ENCODE measurements at places on chromosomes 5 and 9. TPM values are rescaled to one million over a fixed set of nuclear protein-coding genes. Genes with fewer than 3 reads are reported as not detected.

The ASPN gene
- not detected for total RNA-seq

GRCh38 chr5:122997294-122997693 is 39.2 kb downstream of the PPIC start:
- H3K36me3 ChIP-seq = no peaks in the 10 kb centered on the region
- H3K4me3 ChIP-seq = no peak overlapping the region
- H3K27ac ChIP-seq = no peak overlapping the region
- H3K4me1 ChIP-seq = no peaks in the 10 kb centered on the region
- no peaks in the 10 kb centered on the region for H3K27me3 ChIP-seq

The WWC1 gene
- total RNA-seq = 0.53 TPM

DNA sequence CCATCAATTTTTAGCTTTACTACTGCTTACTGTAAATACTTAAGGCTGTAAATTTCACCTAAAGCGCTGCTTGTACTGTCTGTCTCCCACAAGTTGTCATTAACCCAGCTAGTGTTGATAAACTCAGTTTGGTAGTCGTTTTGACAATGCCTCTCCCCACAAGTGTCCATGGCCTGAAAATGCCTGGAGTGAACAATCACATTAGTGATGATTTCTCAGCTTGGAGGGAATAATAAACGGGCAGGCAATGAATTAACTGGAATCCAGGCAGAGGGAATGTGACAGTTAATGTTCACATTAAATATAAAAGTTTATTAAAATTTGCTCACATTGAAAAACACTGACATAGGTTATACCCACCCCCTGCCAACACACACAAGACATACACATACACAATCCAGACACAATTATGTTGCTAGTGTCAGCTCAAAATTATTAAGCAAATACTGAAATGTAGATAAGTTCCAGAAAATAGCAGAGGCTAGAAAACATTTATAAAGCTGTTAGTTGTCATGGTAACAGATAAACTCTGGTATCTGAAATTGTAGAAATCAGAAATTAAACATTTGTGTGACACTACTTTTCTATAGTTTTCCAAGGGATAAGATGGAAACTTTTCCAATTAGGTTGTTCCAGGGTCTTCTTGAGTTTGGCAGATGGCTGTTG is 341.9 kb downstream of the DIRAS2 start:
- no peak overlapping the region for H3K27ac ChIP-seq
- H3K36me3 ChIP-seq = no peaks in the 10 kb centered on the region
- no peaks in the 10 kb centered on the region for H3K4me1 ChIP-seq

The DMGDH gene
- 0.43 TPM for total RNA-seq

DNA sequence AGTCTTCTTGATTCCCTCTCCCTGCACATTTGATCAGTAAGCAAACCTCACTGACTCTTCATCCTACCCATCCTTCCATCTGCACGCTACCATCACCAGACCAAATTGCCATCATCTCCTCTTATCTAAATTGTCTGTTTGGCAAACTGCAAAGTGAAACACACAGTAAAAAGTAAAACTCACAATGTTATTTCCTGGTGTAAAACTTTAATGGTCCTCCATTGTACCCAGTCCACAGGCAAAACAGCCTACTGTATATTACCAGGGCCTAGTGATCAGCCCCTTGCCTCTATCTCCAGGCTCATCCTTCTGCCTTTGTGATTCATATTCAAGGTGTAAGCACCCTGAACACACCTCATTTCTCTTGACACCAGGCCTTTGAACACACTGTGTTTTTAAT is 83.3 kb upstream of the GPR151 start:
- DNase-seq = no peak
- no peak overlapping the region for H3K4me3 ChIP-seq
- no peak overlapping the region for H3K27ac ChIP-seq
- no peaks in the 10 kb centered on the region for H3K4me1 ChIP-seq

DNA sequence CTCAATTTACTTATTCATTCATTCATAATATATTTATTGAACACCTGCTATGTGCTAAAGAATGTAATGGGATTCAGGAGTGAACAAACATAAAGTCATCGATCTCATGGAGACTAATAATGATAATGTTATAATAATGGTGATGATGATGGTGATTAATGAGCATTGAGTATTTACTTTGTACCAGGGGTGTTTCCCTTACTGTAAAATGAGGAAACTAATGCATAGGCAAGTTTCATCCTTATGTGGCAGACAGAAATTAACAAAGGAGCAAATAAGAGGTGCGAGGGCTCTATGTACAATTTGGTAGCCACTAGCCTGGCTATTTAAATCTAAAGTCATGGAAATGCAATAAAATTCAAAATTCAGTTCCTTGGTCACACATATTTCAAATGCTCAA is 11.1 kb upstream of the LCP2 start:
- H3K4me3 ChIP-seq = no peak overlapping the region
- no peak for DNase-seq
- peaks cover 17% of the 10 kb centered on the region for H3K4me1 ChIP-seq
- no peaks in the 10 kb centered on the region for H3K27me3 ChIP-seq
- H3K36me3 ChIP-seq = no peaks in the 10 kb centered on the region

The ZDHHC12 gene
- 28.6 TPM for total RNA-seq

The NMUR2 gene
- not detected for total RNA-seq

The C5orf52 gene
- total RNA-seq = not detected

- no peak for DNase-seq
- H3K4me3 ChIP-seq = no peak overlapping the region
- H3K4me1 ChIP-seq = no peaks in the 10 kb centered on the region
- H3K27me3 ChIP-seq = no peaks in the 10 kb centered on the region
Observed at GRCh38 chr5:159402311-159402710, 72.0 kb upstream of the IL12B start.

DNA sequence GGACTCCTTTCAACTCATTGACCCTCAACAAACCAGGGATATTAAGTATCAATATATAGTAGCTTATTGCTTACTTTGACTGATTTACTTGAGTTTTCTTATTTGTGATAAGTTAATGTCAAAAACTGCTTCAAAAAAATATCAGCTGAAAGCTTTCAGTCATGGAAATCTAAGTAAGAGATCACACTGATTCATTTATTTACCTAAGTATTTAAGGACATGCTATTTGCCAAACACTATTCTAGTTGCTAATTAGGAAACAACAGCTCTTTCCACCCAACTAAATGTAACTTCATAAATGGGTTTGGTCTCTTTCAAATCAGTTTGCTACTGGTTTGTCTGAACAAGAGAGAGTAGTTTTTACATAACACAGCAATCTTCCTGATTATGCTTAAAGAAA is 48.2 kb downstream of the CHD1 start:
- no peaks in the 10 kb centered on the region for H3K27me3 ChIP-seq
- DNase-seq = no peak
- no peaks in the 10 kb centered on the region for H3K4me1 ChIP-seq
- no peak overlapping the region for H3K27ac ChIP-seq

GRCh38 chr5:21573416-21574314 is 1279.5 kb downstream of the CDH12 start:
- no peak for DNase-seq
- H3K36me3 ChIP-seq = no peaks in the 10 kb centered on the region
- no peaks in the 10 kb centered on the region for H3K4me1 ChIP-seq

The PHF24 gene
- not detected for total RNA-seq

- no peaks in the 10 kb centered on the region for H3K27me3 ChIP-seq
- no peak overlapping the region for H3K4me3 ChIP-seq
Observed at GRCh38 chr5:117207088-117207668, 632.6 kb upstream of the SEMA6A start.

DNA sequence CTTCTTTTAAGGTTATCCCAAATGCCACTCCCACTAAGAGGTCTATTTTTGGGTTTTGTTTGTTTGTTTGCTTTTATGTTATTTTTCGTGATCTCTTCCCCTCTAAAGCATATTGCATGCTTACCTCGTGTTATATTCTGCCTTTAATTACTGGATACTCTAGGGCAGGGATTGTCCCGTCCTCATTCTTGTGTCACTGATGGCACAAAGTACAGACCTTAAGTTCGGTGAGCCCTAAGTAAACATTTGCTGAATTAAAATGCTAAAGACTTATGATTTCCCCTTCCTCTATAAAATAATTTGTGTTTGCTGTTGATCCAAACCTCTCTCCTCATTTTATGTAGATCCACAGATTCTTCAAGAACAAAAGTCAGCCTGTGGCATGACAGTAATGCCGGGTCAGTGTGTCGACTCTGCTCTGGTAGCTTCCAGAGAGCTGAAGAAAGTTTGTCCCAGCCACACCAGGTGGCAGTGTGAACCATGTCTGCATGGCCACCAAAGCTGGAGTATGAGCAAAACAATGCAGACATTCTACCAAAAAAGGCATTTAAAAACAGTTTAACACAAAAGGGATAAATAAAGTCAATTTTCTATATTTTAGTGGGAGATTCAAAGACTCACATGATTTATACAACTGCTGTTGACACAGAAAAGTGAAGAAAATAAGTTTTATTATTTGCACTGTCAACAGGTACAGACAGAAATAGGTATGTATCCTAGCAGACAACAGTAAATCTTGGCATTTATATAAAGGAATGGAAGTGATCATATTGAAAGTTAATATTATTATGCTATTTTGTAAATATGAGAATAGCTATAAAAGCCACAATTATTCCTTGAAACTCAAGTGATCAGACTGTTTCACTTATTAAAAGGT is 17.9 kb upstream of the POC5 start:
- H3K27me3 ChIP-seq = no peaks in the 10 kb centered on the region
- DNase-seq = no peak
- H3K4me1 ChIP-seq = no peaks in the 10 kb centered on the region
- H3K4me3 ChIP-seq = no peak overlapping the region

The PRRT1B gene
- not detected for total RNA-seq

DNA sequence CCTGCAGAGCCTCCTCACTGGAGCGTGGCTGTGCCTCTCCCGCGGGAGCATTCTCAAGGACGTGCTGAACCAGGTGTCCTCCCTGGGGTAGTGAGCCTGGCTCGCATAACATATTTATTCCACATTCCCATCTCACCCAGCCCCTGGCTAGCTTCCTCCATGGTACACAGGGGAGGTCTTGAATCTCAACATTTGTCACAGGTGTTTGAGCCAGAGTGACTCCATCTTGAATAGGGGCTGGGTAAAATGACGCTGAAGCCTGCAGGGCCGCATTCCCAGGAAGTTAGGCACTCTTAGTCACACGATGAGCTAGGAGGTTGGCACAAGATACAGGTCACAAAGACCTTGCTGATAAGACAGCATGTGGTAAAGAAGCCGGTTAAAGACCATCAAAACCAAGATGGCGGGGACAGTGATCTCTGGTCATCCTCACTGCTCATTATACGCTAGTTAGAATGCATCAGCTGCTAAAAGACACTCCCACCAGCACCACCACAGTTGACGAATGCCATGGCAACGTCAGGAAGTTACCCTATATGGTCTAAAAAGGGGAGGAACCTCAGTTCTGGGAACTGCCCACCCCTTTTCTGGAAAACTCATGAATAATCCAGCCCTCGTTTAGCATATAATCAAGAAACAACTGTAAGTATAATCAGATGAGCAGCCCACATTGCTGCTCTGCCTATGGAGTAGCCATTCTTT is 273.8 kb upstream of the IRX4 start:
- H3K27ac ChIP-seq = no peak overlapping the region
- no peaks in the 10 kb centered on the region for H3K36me3 ChIP-seq
- DNase-seq = no peak
- no peaks in the 10 kb centered on the region for H3K27me3 ChIP-seq

DNA sequence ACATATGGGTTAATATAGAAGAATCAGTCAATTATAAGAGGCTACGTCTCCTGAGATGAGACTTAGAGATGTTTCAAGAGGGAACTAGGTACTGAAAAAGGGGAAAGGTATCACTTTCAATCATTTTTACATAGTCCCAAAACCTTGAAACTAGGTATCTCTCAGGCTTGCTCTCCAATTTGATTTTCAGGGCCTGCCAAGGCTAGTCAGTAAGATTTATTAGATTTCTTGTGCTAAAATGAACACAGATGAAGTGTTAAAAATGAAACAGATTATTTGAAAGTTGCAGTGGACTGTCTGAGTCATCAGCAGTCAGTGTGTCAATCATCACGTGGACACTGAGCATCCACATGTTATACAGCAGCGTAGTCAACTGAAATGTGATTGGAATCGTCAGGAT is 591.1 kb downstream of the DTWD2 start:
- H3K36me3 ChIP-seq = no peaks in the 10 kb centered on the region
- DNase-seq = no peak
- no peak overlapping the region for H3K27ac ChIP-seq
- H3K27me3 ChIP-seq = no peaks in the 10 kb centered on the region
- H3K4me1 ChIP-seq = no peaks in the 10 kb centered on the region

- H3K4me1 ChIP-seq = no peaks in the 10 kb centered on the region
- no peak overlapping the region for H3K27ac ChIP-seq
- no peak for DNase-seq
- no peaks in the 10 kb centered on the region for H3K27me3 ChIP-seq
- no peak overlapping the region for H3K4me3 ChIP-seq
Observed at GRCh38 chr5:65015767-65016166, 247.0 kb downstream of the CWC27 start.

DNA sequence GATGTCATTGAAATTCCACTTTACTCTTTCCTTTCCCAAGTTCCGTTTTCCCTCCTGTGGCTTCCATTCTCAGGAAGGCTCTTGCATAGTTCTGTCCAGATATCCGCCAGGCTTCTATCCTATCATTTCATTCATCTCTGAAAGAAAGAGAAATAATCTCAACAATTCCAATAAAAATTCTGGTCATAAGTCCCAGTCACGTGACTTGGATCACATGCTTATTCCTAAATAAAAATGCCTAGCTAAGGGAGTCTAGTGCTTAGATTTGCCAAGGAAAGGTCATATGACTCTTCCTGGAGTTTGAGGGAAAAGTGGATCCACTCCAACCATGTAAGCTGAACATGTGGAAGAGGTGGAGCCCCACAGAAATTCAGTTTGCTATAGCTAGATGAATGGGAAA is 146.0 kb upstream of the PPP1R2B start:
- no peak overlapping the region for H3K27ac ChIP-seq
- DNase-seq = no peak
- H3K4me3 ChIP-seq = no peak overlapping the region
- no peaks in the 10 kb centered on the region for H3K4me1 ChIP-seq
- peaks cover 2% of the 10 kb centered on the region for H3K27me3 ChIP-seq

The KIF4B gene
- total RNA-seq = not detected

GRCh38 chr9:16132513-16132912 is 579.7 kb downstream of the CCDC171 start:
- no peak overlapping the region for H3K4me3 ChIP-seq
- no peak overlapping the region for H3K27ac ChIP-seq
- no peaks in the 10 kb centered on the region for H3K4me1 ChIP-seq
- H3K27me3 ChIP-seq = no peaks in the 10 kb centered on the region

The TMEM203 gene
- total RNA-seq = 22.1 TPM

The DPYSL3 gene
- not detected for total RNA-seq

The TUSC1 gene
- not detected for total RNA-seq

The IFNA21 gene
- total RNA-seq = not detected

- H3K36me3 ChIP-seq = no peaks in the 10 kb centered on the region
- H3K27me3 ChIP-seq = no peaks in the 10 kb centered on the region
- no peak overlapping the region for H3K27ac ChIP-seq
- no peaks in the 10 kb centered on the region for H3K4me1 ChIP-seq
- DNase-seq = no peak
Observed at GRCh38 chr5:14628346-14628745, 36.2 kb upstream of the OTULIN start.

- H3K4me1 ChIP-seq = no peaks in the 10 kb centered on the region
- no peak overlapping the region for H3K27ac ChIP-seq
- peaks cover 7% of the 10 kb centered on the region for H3K36me3 ChIP-seq
- no peaks in the 10 kb centered on the region for H3K27me3 ChIP-seq
- no peak for DNase-seq
Observed at GRCh38 chr9:37447111-37447510, 18.1 kb downstream of the ZBTB5 start.

GRCh38 chr5:41156739-41157138 is 56.6 kb downstream of the C6 start:
- no peaks in the 10 kb centered on the region for H3K36me3 ChIP-seq
- DNase-seq = no peak
- no peaks in the 10 kb centered on the region for H3K4me1 ChIP-seq
- H3K4me3 ChIP-seq = no peak overlapping the region
- no peak overlapping the region for H3K27ac ChIP-seq
